ENCODE measurements at places on chromosomes 7 and 10.

- DNase-seq: no peak
Observed at GRCh38 chr7:27808626-27809025, 68.7 kb downstream of the TAX1BP1 start.

GRCh38 chr7:92849322-92849721, 12.9 kb upstream of the CDK6 start:
- no peak for DNase-seq

DNA sequence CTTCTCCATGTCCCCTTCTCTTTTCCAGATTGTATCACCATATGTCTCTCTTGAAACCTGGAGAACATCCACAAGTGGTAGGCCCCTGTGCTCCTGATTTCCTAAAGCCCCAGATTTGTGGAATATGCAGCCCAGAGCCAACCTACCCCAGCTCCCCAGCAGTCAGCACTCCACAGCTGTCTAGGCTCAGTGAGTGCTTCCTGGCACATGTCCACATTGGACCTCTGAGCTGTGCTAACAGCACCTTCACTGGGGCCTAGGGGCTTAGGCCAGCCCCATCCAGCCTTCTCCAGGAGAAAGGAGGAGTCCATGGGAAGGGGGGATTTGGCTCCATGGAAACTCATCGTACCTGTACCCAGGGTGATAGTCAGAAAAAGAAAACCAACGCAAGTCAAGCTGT, 192.7 kb downstream of the FGFR2 start:
- DNase-seq: no peak

DNA sequence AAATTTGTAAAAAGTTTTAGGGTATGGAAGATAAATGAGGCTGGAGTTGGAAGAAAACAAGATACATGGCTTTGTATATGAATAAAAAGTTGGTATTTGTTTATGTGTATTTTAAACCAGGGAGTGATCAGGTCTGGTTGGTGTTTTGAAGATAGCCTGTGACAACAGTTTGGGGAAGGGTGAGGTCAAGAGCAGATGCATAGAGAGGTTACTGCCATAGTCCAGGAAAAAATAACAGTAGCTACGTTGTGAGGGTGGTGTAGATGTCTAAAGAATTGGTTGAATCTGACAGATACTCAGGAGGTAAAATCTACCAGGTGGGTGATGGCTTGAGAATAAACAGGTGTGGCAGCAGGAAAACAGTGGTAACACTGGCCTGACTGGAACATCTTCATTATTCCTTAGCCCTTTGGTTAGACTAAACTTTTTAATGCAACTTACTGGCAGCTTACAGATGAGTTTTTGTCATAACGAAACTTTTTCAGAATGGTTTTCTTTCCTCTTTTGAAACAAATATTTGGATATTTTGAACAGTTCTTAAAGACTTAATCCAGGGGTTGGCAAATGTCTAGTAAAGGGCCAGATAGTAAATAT, 25.5 kb downstream of the ZNRF2 start:
- DNase-seq: no peak

GRCh38 chr7:1768832-1769231, 98.8 kb downstream of the ELFN1 start:
- no peak for DNase-seq

DNA sequence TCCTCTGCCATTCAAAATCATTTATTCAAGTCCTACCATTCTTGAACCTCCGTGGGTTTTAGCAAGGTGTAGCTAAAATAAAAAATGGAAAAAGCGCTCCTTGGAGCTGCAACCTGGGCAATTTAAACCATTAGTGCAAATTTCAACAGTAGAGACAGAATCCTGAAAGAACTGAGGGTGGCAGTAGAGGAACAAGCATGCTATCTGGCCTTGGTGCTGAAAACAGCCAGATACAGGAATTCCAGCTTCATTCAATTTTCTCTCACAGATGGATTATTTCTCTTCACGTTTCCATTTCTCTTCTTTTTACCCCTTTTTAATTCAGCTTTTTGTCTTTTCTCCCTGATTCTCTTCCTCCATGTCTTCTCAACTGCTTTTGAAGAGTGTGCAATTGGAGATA, 77.7 kb downstream of the OTUD1 start:
- no peak for DNase-seq

DNA sequence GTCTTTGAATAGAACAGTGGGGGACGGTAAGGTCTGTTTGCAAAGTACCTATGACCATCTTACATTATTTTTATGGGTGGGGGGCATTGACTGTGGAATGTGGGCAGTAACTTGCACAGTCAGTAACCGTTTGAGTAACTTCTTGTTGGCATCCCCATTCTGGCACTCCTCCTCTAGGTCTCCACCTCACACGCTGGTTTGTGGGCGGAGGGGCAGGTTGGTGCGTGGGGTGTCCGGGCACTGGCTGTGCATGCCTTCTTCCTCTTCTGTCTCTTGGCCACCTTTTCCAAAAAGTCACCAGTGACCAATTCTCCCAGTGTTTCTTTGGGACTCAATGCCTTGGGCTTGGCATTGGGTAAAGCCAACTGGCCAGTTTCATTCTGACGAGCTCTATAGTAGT, 43.6 kb downstream of the DNAJB6 start:
- no peak for DNase-seq

- no peak for DNase-seq
Observed at GRCh38 chr7:47217570-47218360, 364.1 kb downstream of the TNS3 start.

DNA sequence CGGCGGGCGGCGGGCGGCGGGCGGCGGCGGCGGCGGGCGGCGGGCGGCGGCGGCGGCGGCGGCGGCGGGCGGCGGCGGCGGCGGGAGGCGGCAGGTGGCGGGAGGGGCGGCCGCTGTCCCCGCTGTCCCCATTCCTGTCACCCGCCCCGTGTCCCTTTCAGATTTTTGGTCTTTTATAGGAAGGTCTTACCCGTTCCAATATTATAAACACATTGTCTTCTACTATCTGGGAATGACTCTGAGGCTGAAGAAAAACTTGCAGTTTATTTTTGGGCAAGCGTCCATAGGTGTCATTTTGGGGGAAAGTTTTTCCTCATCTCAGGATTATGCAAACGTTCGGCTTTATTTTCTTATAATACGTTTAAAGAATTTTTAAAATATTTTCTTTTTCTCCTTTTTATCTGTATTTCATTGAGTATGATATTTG, 578 bp downstream of the ZNF713 start:
- no peak for DNase-seq

- DNase-seq: no peak
Observed at GRCh38 chr7:35714862-35715261, 19.9 kb upstream of the HERPUD2 start.

- DNase-seq: peak; percentile 6
Observed at GRCh38 chr7:141231018-141231792, 157.3 kb downstream of the TMEM178B start.

DNA sequence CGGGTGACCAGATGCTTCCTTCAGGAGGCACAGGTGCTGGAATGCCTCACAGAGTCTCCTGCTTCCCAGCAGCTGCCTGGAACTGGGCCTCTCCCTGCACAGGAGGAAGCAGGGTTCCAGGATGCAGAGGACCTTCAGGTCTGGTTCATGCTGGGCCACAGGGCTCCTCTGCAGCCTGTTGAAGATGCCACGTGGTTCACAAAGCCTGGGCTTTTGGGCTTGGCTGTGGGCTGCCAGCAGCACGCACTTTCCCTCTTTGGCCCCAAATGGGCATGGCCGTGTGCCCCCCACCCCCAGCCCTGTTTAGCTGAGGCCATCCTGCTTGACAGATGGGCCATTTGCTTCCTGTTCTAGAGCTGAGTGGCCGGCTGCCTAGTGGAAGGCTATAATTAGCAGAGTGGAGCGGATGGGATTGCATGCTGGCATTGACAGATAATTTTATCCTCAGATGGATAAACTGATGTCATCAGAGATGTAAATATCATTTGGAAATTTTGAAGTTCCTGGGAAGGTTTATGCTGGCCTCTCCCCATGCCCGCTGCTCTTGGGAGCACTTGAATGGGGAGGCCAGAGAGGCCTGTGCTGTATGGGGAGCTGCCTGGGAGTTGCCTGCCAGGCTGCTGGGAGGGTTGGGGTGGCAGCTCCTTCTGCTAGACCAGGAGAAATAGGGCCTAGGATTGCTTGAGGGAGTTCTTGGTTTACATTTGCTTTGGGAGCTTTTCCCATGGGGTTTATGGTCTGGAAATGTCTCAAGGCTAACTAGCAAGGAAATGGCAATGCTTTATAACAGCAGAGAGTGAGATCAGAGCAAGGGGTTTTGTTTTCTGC, 28.2 kb downstream of the TSPAN15 start:
- DNase-seq: no peak

- peak; percentile 96 for DNase-seq
Observed at GRCh38 chr7:98251601-98252424, at the start of gene TECPR1. TSS of gene TECPR1 (minus strand) at chr7:98252232. CDS start at chr7:98246146, 6,086 bp downstream.

DNA sequence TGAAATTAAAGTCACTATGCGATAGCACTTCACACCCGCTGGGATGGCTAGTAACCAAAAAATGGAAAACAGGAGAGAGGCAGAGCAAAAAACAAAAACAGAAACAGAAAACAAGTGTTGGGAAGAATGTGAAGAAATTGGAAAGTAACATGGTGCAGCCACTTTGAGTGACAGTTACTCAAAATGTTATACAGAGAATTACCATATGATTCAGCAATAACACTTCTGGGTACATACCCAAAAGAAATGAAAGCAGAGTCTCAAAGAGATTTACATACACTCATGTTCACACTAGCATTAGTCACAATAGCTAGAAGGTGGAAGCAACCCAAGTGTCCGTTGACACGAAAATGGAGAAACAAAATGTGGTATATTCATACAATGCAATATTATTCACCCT, 88.6 kb upstream of the KCNIP2 start:
- DNase-seq: no peak

- no peak for DNase-seq
Observed at GRCh38 chr10:74816824-74817498, 9.4 kb upstream of the KAT6B start.

GRCh38 chr10:112960151-112960681, 10.2 kb downstream of the TCF7L2 start:
- DNase-seq: no peak

- no peak for DNase-seq
Observed at GRCh38 chr7:131774419-131775220, 218.2 kb upstream of the PODXL start.

DNA sequence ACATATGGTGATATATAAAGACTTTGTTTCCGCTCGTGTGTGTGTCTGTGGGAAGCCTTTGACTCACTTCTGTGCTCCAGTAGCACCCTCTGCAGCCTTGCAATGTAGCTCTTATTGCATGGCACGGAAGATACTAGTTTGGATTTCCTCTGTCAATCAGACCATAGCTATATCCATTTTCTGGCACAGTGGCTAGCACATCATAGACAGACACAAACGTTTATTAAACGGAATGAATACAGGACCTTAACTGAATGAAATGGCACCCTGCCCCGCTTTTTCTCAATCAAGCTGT, 124.0 kb upstream of the PTPN20 start:
- DNase-seq: no peak

GRCh38 chr7:109549471-109550193, 980.0 kb downstream of the DNAJB9 start:
- DNase-seq: no peak
